ENCODE measurements at places on chromosomes 1 and 21.

- DNase-seq: peak; percentile 34
These were observed 68.3 kb downstream of the SSBP3 start for GRCh38 chr1:54337928-54338327.

DNA sequence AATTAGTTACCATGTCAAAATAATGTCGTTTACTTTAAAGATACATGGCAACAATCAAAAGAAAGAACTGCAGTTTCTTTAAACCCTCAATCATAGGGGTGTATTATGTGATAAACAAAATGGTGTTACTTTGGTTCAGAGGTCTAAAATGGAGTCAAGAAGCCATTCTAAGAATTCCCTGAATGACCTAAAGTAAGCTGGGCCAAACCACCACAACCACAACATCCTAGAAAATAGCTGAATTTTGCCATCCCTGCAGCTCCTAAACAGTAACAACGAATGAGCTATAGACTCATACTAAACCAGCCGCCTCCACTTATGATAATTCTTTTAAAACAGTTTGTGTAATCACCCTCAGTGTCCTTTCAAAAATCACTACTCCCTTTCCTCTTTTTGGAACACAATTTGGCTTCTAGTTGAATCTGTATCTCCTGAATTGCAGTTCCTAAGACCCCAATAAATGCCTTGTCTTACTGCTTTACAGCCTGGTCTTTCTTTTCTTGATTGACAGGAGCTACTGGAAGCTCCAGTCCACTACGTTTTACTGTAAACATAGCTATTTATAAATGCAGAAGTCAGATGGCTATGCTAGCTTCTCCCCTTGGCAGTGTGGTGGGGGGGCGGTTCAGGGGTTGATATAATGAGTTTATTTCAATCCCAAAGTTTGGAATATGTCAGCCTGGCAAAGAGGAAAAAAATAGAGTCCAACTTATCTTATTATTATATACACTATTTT lies 84.3 kb downstream of the PLPPR4 start:
- DNase-seq: peak; percentile 6

DNA sequence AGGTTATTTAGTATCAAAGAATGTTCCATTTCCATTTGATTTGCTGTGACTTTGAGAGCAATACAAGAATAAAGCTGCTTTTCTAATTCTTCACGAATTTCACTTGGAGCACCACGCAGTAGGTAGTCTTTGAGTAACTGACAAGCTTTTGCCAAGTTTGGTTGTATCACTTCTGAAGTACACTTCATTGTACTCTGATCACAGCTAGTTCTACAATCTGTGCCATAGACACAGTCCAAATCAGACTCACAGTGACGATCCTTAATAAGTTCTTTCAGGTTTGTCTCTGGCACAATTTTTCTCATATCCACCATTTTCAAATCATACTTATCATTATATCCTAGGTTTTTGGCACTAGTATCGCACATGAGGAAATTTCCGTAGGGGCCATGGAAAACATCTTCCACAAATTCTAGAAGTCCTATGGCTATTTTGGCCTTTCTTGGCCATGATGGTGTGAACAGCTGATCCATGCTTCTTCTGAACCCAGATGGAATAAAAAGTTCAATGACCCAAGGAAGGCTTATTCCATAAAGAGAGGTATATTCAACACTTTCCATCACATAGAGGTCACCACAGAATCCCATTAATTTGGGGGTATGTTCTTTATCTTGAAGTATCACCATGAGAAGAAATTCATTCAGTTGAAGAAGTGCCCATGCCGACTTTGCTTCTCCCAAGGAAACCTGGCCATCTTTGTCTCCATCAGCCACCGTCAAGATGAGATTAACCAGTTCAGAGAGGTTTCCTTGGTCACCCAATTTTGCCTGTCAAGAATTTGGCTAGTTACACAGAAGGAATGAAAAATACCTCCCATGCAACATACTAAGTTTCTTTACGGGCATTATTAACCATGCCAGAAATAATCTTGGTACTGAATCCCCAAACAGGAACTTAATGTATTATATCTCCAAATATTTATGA lies 11.9 kb downstream of the RPL5 start:
- no peak for DNase-seq

- peak; percentile 29 for DNase-seq
These were observed 402 bp upstream of the AK4 start for GRCh38 chr1:65147424-65148177.

DNA sequence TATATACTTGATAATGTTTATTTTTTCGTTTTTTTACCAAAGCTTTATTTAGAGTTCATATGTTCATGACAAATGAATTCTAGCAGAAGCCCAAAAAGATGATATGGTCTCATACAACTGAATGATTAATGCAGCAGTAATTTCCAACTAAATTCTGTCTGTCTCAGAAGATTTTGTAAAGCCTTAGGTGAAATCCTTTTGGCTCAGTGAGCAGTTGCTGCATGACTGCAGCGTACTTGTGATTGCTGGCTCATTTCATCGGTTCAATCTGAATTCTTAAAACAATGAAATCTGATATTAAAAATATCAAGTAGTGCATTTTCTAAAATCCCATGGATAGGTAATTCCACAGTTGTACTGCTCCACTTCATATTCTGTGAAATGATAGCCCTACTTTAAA lies 73.2 kb downstream of the AK5 start:
- DNase-seq: peak; percentile 11

- peak; percentile 22 for DNase-seq
These were observed 2.8 kb downstream of the PEA15 start for GRCh38 chr1:160207771-160208556.

DNA sequence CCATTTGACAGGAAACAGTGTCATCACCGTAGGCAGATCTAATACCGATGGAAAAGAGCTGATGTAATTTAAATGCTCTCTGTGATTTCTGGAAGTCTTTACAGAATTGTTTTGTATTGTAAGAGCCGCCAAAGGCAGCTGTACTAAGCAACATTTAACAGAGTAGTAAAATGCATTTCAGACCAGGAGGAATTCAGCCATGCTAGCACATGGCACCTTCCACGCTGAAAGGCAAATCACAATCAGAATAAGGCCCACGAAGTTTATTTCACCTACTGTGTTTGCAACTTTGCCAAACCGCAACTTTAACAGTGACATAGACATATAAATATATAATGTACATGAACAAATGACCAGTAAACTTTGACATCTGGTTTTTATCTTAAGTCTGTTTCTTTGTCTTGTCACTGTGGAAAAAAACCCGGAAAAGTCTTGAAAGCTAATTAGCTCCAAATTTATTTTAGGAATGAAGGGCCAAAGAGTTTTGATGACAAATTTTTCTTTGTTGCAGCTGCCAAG lies 26.1 kb upstream of the DISC1 start:
- peak; percentile 78 for DNase-seq

GRCh38 chr1:205947024-205947423 lies 3.8 kb upstream of the SLC26A9 start:
- DNase-seq: no peak

DNA sequence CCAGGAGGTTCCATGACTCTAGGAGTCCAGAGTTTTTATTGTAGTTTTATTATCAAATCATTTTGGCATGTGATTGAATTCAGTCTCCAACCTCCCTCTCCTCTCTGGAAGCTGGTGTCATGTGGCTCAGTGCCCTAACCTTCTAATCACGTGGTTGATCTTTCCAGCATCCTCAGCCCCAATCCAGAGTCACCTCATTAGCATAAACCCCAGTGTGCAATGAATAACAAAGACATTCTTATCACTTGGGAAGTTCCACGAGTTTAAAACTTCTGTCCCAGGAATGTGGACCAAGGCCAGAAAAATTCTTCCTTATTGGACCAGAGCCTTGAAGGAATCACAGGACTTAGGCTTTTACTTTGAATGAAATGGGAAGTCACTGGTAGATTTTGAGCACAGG lies 52.2 kb downstream of the KIRREL1 start:
- peak; percentile 94 for DNase-seq

GRCh38 chr1:159647616-159648015 lies 60.0 kb downstream of the APCS start:
- DNase-seq: no peak

- no peak for DNase-seq
These were observed 3.4 kb upstream of the PIGR start for GRCh38 chr1:206949641-206950040.

DNA sequence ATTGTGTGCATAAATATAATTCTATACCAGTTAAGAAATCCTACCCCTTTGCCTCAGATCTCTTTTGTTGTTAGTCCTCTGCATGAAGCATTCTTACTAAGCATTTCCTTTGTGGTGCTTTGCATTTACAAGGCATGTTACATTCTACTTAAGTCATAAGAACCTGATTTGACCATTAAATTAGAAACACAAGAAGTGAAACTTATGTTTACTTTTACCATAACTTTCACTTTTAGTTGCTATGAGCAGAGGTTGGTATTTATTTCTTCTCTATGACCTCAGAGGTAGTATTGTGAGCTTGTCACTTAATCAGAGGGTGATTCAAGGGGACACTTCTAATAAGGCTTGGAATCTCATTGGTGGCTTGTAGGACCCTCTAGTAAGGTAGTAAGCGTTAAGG lies 9.0 kb downstream of the FAM20B start:
- peak; percentile 76 for DNase-seq

- DNase-seq: no peak
These were observed 87.8 kb upstream of the NRIP1 start for GRCh38 chr21:15152591-15152990.

DNA sequence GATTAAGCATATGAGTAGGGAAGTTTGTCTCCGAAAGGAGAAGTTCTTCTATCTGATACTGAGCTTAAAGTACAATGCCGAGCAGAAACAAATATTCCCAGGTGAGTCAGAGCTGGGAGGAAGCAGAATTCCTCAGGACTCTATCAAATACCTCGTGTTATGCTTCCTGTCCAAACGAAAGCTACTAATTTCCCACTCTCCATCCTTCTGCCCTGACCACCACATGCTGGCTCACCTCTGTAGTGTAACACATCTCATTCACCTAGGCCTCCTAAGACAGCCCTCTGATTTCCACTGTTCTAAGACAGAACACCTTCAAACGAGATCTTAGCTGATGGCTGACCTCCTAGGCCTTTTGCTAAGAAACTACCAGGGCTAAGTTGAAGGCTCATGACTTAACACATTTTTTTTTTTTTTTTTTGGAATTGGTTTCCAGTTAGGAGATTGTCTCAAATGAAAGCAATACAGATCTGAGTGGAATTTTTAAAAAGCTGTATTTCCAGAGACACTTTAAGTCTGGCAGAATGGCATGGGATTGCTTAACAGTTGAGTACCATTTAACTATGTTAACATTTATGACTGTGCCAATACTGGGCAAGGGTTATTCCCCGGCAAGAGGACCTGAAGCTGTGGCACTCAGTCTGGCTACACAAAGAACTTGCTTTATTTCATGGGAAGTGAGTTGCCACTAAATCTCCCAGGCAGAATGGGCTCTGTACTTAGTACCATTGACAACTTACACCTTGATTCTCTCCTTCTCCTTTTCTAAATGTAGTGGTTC lies 583.4 kb downstream of the DPYD start:
- DNase-seq: no peak

GRCh38 chr1:12152113-12152891 lies 14.5 kb upstream of the TNFRSF1B start:
- no peak for DNase-seq

DNA sequence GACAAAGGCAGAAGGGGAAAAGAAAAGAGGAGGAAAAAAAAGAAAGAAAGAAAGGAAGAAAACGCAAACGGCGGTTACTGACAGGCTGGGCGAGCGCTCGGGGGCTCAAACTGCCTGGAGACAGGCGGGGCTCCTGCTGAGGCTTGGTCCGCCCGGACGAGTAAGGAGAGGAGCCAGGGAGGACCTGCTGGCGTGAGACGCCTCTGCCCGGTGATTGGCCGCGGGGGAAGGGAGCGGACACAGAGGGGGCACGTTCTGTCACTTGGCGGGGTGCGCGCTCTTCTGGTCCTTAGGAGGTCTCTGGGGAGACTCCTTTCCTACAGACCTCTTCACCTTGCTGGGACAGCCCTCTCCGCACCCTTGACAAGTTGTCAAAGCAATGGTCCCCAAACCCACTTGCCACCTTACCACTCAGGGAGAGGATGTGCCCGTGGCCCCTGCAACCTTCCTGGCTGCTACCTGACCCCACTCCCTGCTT lies 791 bp upstream of the PIK3R3 start:
- no peak for DNase-seq

- DNase-seq: no peak
These were observed at the start of gene GCSAML for GRCh38 chr1:247548769-247549182. Gene GCSAML, plus strand, starts transcription at chr1:247549134. Its CDS starts 58 bp downstream, at chr1:247549192.

DNA sequence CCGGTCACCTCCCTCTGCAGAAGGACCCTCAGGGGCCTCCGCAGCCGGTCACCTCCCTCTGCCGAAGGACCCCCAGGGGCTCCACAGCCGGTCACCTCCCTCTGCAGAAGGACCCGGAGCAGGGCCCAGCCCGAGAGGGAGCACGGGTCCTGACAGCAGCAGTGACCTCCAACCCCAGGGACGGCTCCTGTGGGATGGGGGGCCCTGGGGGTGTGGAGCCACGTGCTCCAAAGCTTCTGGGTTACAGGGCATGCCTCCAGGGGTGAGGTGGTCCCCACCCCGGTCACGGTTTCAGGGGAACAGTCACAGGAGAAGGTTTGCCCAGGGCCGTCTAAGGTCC lies 40.3 kb downstream of the SLC19A1 start:
- no peak for DNase-seq

GRCh38 chr1:201409440-201409839 lies 10.3 kb upstream of the LAD1 start:
- peak; percentile 28 for DNase-seq

DNA sequence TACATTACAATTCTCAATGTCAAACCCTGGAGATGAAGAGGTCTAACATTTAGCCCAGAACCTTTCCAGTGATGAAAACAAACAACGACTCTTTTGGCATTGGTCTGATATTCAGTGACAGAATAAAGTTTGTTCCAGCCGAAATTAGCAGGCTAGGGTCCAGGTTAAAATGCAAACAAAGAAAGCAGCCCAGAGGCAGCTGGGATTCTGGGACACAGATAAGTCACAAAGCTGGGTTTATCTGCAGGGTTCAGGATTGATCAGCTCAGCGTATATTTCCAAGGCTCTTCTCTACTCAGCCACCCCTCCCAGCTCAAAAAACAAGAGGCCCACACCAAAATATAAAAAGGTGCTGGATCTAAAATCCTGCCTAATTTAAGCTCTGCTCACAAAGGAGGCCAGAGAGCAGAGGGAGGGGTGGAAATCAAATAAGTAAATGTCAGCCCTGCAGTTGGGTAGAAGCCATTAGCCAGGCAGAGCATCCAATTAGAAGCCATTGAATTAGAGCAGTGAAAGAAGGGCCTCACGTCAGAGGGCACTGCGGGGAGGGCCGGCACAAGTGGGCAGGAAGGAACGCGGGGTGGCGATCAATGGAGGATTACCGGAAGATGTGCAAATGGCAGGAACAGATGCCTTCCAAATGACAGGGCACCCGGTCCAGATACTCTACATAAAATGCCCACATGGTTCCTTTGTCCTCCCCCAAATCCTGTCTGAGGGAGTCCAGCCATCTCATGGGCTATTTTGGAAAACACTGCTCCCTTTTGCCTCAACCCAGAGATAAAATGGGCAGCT lies 3.2 kb upstream of the KLHDC8A start:
- no peak for DNase-seq

Data from EH (cell line).